Occipital lobe (tissue), 3 donors: ENCODE measurements at places on chromosomes 7 and 10.

DNA sequence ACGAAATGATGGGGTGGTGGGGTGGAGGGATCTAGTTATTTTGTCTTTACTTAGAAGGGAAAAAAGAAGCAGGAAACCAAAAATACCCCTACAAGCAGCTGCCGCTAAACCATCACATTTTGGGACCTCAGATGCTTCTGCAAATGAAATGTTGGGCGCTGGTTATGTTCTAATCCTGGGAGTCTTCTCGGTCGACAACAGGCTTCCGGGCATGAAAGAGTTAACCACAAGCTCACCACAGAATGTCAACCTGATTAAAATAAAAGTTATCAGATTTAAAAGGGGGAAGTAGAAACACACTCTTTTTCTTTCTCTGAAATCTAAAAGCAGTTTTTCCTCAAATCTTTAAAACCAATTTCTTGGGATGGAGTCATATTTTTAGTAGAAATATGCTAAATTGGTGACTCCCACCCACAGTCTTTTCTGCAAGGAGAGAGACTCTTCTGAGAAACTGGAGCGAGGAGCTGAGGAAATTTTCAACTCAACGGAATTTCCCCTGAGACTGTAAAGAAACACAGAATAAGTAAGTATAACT is 16.8 kb downstream of the IL2RA start:
- DNase-seq, result no peak

DNA sequence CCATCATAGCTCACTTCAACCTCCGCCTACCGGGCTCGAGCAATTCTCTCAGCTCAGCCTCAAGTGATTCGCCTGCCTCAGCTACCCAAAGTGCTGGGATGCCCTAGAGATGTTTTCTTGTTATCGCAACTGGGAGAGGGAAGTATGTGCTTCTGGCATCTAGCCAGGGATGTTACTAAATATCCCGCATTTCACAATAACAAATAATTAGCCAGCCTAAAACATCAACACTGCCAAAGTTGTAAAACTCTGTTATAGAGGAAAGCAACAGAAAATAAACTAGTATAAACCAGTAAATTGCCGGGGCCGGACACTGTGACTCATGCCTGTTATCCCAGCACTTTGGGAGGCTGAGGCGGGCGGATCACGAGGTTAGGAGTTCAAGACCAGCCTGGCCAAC is 7.2 kb downstream of the INA start:
- no peak for DNase-seq

GRCh38 chr7:98256431-98256830 is 4.4 kb upstream of the TECPR1 start:
- no peak for DNase-seq

DNA sequence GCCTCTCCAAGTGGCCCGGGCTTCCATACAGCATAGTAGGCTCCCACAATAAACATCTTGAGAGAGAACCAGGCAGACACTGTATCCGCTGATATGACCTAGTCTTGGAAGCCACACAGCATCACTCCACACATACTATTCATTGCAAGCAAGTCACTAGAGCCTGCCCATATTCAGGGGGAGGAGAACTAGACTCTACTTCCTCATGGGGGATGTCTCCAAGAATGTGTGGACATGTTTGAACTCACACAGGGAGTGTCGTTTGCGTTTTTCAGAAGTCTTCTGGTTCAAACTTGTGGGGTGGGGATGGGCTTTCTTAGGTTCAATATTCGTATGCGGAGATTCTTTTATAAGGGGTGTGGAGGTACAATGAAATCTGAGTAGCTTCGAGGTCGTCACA is 232.6 kb upstream of the HABP2 start:
- DNase-seq, result no peak

GRCh38 chr10:70981171-70981836 is 92.9 kb upstream of the PCBD1 start:
- no peak for DNase-seq

DNA sequence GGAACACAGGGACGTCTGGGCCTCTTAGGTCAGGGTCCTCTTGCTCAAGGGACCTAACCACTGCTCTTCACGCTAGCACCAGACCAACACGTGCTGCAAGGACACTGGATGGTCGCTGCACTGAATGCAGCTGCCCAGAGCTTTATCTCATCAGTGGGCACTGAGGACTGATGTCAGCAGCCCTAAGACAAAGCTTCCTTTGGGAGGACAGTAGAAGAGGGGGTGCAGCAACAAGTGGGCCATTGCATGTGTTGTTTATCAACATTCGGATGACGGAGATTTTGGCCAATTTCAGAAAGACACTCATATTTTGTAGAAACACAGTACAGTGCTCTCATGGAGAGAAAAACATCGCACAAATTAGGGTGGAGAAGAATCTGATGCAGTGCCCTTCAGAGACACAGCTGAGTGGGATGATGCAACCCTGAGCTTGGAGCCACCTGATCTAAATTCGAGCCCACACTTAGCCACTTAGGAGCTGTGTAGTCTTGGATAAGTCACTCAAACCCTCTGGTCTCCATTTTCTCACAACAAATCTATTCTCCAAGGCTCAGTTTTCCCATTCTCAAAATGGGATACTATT is 1.7 kb downstream of the OPALIN start:
- peak; percentile 30 for DNase-seq

GRCh38 chr7:108252177-108252576 is 122.0 kb upstream of the LAMB4 start:
- DNase-seq, result no peak

DNA sequence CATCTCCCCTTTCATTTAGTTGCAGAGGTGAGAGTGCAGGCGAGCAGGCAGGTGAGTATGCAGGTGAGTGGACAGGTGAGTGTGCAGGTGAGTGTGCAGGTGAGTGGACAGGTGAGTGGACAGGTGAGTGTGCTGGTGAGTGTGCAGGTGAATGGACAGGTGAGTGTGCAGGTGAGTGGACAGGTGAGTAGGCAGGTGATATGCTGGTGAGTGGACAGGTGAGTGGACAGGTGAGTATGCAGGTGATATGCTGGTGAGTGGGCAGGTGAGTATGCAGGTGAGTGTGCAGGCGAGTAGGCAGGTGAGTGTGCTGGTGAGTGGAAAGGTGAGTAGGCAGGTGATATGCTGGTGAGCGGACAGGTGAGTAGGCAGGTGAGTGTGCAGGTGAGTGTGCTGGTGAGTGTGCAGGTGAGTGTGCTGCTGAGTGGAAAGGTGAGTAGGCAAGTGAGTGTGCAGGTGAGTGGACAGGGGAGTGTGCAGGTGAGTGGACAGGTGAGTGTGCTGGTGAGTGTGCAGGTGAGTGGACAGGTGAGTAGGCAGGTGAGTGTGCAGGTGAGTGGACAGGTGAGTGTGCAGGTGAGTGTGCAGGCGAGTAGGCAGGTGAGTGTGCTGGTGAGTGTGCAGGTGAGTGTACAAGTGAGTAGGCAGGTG is 165.6 kb downstream of the ADARB2 start:
- DNase-seq, result no peak
